ENCODE measurements at places on chromosomes 2 and 18.
A peak's percentile ranks its signal among the peaks of the same experiment; 100 is the strongest.

GRCh38 chr2:69945941-69946340 is 15.5 kb downstream of the ASPRV1 start:
- no peak for ATAC-seq

DNA sequence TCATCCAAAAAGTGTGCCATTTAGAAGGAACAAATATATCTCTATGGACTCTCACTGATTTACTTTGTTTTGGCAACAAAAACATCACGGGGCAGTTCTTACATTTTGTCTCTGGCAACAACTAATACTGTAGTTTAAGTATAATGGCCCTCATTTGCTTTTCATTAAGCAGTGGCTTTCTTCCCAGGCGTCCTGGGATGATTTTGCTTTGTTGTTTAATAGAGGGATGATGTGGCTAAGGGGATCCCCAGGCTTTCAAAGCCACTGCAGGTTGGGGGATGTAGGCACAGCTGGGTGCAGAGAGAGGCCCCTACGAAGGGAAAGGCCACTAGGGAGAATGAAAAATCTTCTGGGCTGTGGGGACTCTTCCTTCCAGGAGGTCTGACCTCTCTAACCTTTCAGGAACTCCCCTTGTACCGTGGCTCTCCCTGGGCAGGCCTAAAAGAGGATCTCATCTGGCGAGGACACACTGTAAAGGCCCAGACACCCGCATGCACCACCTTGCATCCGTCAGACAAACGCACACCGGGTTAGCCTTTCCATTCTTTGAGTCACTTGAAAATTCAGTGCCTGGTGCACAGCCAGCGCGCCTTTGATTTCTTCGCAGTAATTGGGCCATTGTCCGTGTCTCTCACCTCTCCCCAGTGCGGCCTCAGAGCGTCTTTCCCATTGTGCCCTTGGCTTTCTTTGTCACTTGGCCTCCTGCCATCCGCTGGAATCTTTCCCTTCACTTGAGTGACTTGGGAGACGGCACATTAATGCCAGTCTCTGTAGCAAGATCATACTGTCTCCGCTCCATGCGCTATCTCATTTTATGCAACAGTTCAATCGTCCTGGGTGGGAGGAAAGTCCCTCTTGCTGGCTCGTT is 40.3 kb upstream of the AFF3 start:
- ATAC-seq, result no peak

GRCh38 chr2:142857256-142858164 is 20.0 kb upstream of the KYNU start:
- ATAC-seq, result no peak

GRCh38 chr2:128818248-128818647 is 499.6 kb upstream of the HS6ST1 start:
- ATAC-seq, result no peak

- no peak for ATAC-seq
These were observed 68.1 kb upstream of the CSRNP3 start for GRCh38 chr2:165401285-165401852.

GRCh38 chr2:62774555-62775366 is 69.2 kb downstream of the EHBP1 start:
- peak; percentile 43 for ATAC-seq

DNA sequence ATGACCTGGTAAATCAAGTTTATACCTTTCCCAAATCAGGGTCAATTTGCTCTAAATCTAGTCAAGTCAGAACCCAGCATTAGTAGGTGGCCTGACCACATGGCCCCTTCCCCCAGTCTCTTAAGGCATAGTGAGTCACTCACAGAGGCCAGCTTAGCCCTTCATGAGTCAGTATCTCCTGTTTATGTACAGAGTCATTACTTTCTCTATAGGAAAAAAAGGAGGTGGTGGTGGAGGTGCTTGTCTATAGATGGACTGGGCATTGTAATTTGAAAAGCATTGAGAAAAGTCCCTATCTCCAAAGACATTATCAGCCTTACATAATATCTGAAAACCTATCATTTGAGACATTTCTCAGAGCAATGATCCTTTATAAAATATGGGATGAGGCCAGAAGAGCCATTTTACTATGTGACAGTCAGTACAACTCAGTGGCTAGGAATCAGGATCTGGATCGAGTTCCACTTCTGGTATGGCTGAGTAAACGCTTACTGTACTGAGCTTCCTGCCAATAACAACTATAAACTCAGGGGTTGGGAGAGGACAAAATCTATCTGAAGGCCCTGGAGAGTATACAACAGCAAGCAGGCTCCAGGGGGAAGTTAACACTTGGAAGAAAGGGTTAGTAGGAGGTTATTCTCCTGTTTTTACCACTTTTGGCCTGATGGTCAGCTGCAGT is 22.5 kb upstream of the SIGLEC15 start:
- peak; percentile 99 for ATAC-seq

DNA sequence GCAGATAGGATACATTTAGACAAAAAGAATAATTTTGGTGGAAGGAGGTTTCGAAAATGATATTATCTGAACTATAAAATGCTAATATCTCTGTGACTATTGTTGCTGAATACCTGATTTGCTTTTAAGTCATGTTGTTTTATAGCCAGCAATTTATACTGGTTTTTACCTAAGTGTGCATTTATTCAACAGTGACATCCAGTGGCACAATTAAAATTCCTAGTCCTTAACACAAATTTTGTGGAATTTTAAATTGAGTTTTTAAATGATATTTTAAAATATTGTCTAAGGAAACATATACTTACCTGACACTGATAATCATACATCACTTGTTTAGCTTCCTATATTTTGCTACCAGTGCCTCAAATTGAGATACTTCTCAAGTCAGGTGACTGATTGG is 144.8 kb downstream of the ARHGAP28 start:
- ATAC-seq, result no peak

GRCh38 chr2:725468-725867 is 48.3 kb upstream of the TMEM18 start:
- no peak for ATAC-seq

GRCh38 chr2:39640107-39640506 is 25.6 kb upstream of the TMEM178A start:
- ATAC-seq, result no peak

DNA sequence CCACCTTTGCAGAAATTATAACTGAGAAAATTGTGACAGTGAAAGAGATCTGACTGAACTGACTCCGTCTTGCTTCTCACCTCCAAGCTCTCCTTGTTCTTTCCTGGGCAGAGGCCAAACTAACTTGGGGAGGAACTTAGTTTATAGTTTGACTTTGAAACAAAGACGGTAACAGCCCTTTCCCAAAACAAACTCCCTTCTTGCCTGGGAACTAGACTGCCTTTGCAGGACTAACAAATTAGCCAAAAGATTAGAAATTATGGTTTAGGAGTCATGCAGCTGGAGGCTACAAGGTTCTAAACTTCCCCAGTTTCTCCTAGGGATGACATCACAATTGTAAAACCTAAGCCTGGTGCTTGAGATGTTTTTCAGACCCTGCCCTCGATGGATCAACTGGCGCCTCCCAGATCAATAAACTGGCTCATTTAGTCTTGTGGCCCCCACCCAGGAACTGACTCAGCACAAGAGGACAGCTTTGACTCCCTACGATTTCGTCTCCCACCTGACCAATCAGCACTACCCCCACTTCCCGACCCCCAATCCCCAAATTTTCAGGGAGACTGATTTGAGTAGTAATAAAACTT is 137.7 kb downstream of the ALPK2 start:
- no peak for ATAC-seq

- ATAC-seq, result no peak
These were observed 61.0 kb downstream of the CRIM1 start for GRCh38 chr2:36416370-36417165.

DNA sequence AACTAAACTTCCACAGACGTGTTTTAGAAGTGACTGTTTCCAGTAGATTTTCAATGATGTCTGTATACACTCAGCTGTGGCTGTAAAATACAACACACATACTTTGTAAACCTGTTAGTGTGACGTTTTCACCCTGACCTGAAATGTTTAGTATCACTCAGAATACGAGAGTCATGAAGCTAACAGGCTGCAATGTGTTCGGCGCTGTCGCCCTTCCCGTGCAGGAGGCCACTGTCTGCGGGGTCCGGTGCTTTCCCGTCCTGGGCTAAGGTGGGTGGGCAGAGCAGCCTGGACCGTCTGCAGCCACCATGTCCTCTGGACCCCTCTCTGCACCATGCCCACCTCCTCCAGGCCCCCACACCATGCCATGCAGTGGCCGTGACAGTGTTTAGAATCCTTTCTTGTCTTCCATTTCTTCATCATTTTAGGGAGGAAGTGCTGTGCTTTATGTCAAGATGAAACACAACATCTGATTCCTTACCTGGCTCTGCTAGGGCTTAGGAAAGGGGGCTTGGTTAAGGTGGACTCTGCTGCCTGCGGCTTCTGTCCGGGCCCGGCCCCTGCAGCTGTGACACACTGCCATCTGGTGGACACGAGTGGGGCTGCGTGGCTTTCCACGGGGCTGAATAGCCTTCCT is 53.8 kb upstream of the RBM44 start:
- ATAC-seq, result peak; percentile 87

DNA sequence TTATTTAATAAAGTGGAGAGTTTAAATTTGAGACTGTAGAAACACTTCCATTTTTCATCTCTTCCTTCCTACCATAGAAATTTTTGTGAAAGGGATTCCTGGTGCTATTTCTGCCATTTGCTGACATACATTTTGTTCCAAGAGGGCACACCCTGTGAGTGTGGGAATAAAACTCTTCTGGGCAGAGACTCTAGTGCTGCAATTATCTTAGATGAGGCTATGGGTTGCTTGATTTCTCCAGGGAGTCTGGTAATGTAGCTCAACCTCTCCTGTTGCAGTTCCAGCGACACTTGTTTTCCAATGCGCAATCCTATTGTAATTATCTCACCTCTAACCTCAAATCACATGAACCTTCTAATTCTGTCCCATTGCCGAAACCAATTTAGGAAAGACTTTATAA is 60.1 kb upstream of the ZSWIM2 start:
- no peak for ATAC-seq

DNA sequence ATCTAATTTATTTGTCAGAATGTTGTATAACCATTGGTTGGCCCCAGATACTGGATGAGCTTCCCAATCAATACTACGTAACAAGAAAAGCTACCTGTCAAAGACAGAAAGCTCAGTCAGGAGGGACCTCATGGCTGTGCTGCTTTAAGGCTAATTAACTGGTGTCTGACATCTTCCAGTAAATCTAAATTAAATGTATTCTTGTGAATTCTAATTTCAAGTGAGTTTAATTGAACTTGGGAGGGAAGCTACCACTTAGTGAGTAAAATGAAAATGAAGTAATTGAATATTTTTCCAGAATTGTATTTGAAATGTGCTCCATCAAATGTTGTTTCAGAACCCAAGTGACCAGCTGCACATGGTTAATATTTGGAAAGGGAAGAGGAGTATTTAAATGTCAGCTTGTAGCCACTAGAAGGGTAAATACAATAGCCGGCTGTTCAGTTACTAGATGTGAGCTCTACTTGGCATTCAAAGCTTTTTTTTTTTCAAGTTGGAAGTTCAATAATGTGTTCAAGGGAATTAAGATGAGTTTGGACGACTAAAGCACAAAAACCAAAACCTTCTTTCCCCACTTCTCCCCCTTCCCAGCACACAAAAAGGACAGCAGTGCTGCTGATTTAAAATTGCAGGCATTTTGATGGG is 62.0 kb downstream of the GPR39 start:
- ATAC-seq, result no peak

DNA sequence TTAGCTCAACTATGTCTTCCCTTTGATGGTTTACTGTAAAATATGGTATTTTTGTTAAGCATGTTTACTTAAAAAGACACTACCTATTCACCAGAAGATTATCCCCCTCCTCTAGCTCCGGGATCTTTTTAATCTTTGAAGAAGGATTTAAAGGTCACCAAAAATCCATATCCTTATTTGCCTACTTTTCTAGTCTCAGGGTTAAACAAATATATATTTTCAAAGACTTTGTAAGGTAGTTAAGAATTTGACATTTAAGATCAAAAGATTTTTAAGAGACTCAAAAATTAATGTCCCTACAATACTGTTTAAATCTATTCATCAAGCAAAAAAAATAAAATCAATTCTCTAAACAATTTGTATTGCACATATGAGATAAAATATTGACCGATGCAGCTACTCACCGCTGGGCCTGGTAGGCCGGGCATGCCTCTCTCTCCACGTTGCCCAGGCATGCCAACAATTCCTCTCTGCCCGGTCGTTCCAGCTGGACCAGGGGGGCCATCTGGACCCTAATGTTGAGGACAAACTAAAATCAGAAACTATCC is 76.1 kb downstream of the COL3A1 start:
- ATAC-seq, result no peak

DNA sequence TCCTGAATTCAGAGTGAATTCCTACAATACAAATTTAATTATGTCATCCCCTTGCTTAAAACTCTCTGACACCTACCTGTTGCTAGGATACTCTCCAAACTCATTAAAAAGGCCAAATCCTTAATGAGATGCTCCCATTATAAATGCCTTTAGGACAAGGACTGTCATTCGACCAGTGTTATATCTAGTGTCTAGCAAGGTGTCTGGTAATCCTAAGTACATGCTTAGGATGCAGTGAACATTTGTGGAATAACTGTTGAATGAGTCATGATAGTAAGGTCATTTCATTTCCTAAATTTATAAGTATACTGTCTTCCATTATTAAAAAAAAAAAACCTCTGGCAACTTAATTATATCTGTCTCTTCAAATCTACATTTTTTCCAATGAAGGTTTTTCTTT is 588.9 kb upstream of the NRXN1 start:
- no peak for ATAC-seq

GRCh38 chr2:232659359-232659758 is 26.0 kb downstream of the EFHD1 start:
- no peak for ATAC-seq

- no peak for ATAC-seq
These were observed 225.7 kb upstream of the TNP1 start for GRCh38 chr2:217085543-217085942.

DNA sequence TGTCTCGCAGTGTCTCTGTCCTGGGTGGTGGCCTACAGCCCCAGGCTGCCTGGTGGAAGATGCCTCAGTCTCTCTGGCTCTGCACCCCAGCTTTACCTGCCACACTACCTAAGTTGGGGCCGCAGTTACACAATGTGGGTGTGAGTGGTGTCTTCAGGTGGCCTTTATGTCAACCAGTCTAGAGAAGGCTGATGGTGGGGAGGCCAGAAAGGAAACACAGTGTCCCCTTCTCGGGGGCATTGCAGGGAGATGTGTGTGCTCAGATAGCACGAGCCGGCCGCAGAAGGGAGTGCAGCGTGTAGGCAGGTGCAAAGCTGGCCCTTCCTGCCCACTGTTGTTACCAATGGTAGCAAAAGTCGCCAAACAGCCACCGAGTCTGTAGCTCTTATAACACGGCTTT is 216.1 kb downstream of the SH3RF3 start:
- no peak for ATAC-seq

All from activated T-helper 17 cell treated with anti-CD3 and anti-CD28 coated beads, Interleukin-2, amount 50 U/mL, for 72 hours (primary cell).